Colonic mucosa (tissue), 4 donors: ENCODE measurements at places on chromosomes 11 and 22. TPM values are rescaled to one million over a fixed set of nuclear protein-coding genes. Genes with fewer than 3 reads are reported as not detected.

Gene EML3
- 58.7 TPM for total RNA-seq

Gene KRTAP5-3
- total RNA-seq, result not detected

GRCh38 chr11:44955015-44955738 lies 4.5 kb upstream of the TP53I11 start:
- DNase-seq, result peak; percentile 74

DNA sequence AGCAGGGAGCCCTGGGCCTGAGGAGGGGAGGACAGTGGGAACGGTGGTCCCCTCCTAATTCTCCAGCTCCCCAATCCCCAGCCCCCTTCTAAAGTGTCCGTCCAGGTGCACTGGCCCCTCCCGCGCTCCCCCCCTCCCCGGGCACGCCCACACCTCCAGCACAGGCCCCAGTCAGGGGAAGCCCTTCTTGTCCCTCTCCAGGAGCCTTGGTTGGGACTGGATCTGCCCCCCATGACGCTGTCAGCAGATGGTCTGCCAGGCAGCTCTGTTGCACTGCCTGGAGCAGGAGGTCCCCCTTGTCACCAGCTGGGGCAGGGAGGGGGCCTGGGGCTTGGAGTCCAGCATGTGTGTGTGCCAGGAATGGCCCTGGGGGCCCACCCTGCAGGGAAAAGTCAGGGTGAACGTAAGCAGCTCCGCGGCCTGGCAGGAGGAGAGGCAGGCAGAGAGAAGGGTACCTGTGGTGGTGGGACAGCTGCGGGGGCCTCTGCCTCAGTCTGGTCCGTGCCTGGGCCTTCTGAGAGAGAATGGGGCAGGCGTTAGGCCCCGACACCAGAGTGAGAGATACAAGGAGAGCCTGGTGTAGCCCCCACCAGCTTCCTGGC lies 1.6 kb downstream of the IRF7 start:
- no peak for DNase-seq

- DNase-seq, result peak; percentile 29
Measured at GRCh38 chr11:64619811-64620380, 28.9 kb downstream of the SLC22A12 start.

Gene LGALS12
- total RNA-seq, result not detected

Gene FERMT3
- total RNA-seq, result 10.9 TPM

DNA sequence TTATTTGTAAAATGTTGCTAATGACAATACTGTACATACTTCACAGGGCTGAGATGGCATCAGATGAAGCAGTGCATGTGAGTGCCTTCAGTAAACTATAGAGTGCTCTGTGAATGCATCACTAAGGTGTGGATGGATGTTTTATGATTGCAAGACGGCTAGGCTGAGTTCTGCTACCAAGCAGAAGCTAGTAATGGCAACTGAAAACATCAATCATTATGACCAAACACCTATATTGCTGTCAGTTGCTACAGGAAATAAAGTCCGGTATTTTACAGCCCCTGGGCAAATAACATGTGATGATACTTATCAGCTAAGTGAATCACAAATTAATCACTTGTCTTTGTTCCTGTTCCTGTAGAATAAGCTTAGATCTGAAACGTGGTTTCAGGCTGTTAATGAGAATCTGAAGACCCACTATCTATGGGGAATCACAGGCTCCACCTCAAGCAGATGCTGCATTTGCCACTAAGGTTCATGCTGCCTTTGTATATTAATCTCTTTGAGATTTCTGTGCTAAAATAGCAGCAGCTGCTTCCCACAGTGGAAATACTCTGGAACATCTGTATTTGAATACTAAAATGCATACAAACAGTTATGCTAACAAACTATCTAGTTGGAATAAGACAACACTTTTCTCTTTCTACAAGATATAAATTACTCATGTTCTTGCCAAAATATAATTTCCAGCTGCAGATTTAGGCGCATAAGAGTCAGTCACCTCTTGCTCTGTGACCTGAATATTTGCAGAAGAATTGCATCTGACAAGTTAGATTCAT lies 254.0 kb upstream of the PITPNB start:
- DNase-seq, result no peak

GRCh38 chr11:66567787-66568123 lies 651 bp downstream of the CTSF start:
- no peak for DNase-seq

Gene OR52B6
- total RNA-seq, result not detected
